ENCODE measurements at places on chromosomes 2 and 18.

GRCh38 chr2:236022128-236022527, 146.1 kb downstream of the GBX2 start:
- DNase-seq, result no peak

GRCh38 chr2:71829008-71829407, 318.7 kb downstream of the CYP26B1 start:
- no peak for DNase-seq

- DNase-seq, result no peak
Measured at GRCh38 chr18:26536664-26537063, 11.7 kb downstream of the KCTD1 start.

GRCh38 chr18:10012526-10012925, 98.7 kb downstream of the VAPA start:
- no peak for DNase-seq

- DNase-seq, result no peak
Measured at GRCh38 chr2:207528980-207529329, 807 bp upstream of the CREB1 start.

- DNase-seq, result no peak
Measured at GRCh38 chr18:60981682-60982328, 351.4 kb upstream of the CDH20 start.

GRCh38 chr2:219798430-219798829, 171.0 kb downstream of the SLC4A3 start:
- DNase-seq, result no peak

- DNase-seq, result no peak
Measured at GRCh38 chr18:79065802-79066201, 3.4 kb upstream of the ATP9B start.

DNA sequence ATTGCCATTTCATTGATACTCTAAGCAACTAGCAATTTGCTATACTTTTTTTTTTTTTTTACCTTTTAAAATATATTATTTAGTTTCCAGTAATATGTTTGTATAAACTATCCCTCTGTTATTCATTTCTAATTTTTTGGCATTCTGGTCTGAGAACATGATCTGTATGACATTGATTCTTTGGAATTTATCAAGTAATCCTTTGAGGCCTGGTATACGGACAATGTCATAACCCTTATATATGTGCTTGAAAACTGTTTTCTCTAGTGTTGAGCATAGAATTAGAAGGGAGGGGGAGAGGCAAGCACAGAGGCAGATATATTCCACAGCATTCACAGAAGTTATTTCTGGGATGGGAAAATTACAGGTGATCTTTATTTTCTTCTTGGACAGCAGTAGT, 48.2 kb upstream of the POLE4 start:
- DNase-seq, result no peak

DNA sequence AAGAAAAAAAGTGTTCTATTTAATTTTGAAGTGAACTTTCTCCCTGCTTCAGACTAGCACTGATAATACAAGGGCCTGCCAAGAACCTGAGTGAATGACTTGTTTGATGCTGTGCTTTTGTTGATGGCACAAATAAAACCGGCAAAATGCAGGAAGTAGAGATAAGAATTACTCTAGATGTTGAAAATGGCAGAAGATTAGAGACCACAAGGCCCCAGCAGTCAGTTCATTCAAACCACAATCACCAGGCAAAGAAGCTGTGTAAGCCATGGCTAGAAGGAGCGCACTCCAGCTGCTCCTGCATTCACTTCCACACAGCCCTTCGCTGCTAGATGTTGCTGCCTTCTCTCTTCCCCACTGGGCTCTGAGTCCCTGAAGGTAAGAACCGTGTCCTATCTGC, 297.1 kb downstream of the AGPS start:
- no peak for DNase-seq

DNA sequence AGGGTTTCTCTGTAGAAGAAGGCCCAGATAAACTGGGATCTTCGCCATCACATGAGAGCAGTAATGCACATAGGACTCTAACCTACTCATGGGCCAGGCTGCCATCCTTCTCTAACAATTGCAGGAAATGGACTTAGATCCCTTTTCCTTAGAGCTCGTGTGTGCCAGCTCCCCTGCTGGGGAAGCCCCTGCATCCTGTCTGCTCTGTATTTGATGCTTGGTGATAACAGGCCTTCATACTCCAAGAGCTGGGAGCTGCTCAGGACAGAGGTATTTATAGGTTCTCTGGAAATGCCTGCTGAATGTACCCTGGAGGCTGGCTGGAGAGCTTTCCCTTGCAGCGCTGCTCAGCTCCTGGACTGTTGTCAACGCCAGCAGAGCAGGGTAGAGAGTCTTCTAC, 249.6 kb downstream of the MTX2 start:
- DNase-seq, result no peak

All from NCI-H748 treated with DMSO at 0.1 percent for 48 hours (cell line).